ENCODE measurements at places on chromosomes 12 and 14. TPM values are rescaled to one million over a fixed set of nuclear protein-coding genes. Genes with fewer than 3 reads are reported as not detected.

- DNase-seq = no peak
- no peaks in the 10 kb centered on the region for H3K4me1 ChIP-seq
- H3K27me3 ChIP-seq = no peaks in the 10 kb centered on the region
Observed at GRCh38 chr12:16796168-16796567, 190.2 kb upstream of the LMO3 start.

The KRT72 gene
- total RNA-seq = not detected

The IRF2BPL gene
- 50.3 TPM for total RNA-seq

DNA sequence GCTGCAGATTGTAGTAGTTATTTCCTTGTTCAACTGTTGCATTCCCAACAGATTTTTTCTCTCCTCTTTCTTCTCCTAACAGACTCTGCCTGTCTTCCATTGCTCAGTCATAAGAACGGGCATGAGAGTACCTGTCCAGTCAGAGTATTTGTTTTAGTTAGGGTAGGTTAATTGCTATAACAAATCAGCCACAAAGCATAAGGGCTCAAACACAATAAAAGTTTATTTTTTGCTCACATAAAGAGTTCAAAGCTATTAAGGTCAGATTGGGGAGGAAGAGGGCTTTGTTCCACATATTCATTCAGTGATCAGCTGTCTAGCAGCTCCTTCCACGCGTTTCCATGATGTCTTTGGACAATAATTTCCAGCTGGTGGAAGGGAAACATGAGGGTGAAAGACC lies 92.8 kb upstream of the PLXNC1 start:
- H3K4me1 ChIP-seq = peaks cover 8% of the 10 kb centered on the region
- H3K36me3 ChIP-seq = no peaks in the 10 kb centered on the region
- H3K4me3 ChIP-seq = no peak overlapping the region
- DNase-seq = no peak
- H3K27me3 ChIP-seq = no peaks in the 10 kb centered on the region
- no peak overlapping the region for H3K27ac ChIP-seq

DNA sequence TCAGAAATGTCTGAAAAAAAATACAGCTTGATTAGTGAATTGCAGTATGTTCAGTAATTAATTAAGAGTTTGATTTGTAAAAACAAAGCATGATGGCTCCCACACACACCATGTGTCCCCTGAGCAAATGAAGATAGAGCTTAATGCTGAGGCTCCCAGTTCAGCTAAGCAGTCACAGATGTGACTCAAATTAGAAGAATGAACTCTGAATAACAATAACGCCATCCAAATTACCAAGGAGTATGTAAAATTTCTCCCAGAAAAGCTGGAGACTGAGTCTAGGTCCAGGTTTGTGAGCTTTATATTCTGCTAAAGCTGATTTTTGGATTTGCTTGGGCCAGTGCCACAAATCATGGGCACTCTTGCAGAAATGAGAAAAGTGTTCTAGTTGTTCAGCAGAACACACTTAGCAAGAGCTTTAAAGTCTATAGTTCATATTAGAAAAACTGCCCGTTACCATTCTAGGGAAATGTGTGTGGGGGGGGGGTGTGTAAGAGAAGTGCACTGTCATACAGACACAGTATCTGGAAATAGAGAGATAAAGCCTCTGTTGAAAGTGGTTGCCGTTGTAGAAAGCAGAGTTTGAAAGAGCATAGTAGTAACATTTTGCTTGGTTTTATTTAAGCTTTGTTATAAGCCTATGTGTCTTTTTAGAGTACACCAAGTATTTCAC lies 253.1 kb downstream of the BCAT1 start:
- no peak overlapping the region for H3K27ac ChIP-seq
- H3K4me1 ChIP-seq = no peaks in the 10 kb centered on the region
- no peaks in the 10 kb centered on the region for H3K36me3 ChIP-seq
- H3K4me3 ChIP-seq = no peak overlapping the region
- DNase-seq = no peak

GRCh38 chr12:98736352-98737321 lies 91.5 kb downstream of the APAF1 start:
- no peak overlapping the region for H3K27ac ChIP-seq
- H3K36me3 ChIP-seq = peaks cover 40% of the 10 kb centered on the region
- no peak for DNase-seq
- H3K4me1 ChIP-seq = no peaks in the 10 kb centered on the region
- no peak overlapping the region for H3K4me3 ChIP-seq

DNA sequence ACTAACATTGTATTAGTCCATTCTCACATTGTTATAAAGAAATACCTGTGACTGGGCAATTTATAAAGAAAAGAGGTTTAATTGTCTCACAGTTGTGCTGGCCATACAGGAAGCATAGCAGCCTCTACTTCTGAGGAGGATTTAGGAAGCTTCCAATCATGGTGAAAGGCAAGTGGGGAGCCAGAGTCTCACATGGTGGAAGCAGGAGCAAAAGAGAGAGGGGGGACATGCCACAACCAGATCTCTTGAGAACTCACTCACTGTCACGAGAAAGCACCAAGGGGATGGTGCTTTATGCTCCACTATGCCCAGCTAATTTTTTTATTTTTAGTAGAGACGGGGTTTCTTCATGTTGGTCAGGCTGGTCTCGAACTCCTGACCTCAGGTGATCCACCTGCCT lies 13.3 kb downstream of the OS9 start:
- no peaks in the 10 kb centered on the region for H3K4me1 ChIP-seq
- H3K4me3 ChIP-seq = no peak overlapping the region
- H3K27ac ChIP-seq = no peak overlapping the region
- no peaks in the 10 kb centered on the region for H3K27me3 ChIP-seq
- H3K36me3 ChIP-seq = no peaks in the 10 kb centered on the region

The TSPAN8 gene
- total RNA-seq = not detected

- H3K4me3 ChIP-seq = no peak overlapping the region
- H3K4me1 ChIP-seq = no peaks in the 10 kb centered on the region
- H3K27me3 ChIP-seq = no peaks in the 10 kb centered on the region
Observed at GRCh38 chr12:129610601-129611120, 293.2 kb downstream of the TMEM132D start.

- H3K27me3 ChIP-seq = no peaks in the 10 kb centered on the region
- no peak overlapping the region for H3K27ac ChIP-seq
- no peak overlapping the region for H3K4me3 ChIP-seq
- DNase-seq = no peak
- peaks cover 82% of the 10 kb centered on the region for H3K36me3 ChIP-seq
Observed at GRCh38 chr14:34620839-34621238, 9.1 kb downstream of the SNX6 start.

DNA sequence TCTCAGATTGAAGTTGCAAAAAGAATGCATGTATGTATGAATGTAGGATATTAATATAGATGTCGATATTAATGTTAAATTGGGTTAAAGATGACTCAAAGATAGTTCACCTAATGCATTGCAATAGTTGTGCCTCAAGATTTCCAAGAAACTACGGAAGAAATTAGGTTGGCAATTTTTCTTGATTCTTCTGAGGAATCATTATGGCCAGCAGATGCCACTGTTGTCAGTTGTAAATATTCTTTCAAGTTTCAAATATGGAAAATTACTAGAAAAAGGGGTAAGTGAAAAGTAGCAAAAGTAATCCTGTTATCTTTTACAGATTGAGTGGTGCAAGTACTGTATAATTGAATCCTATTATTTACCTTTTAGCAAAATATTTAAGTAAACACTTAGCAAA lies 202.1 kb downstream of the ADAMTS20 start:
- H3K27ac ChIP-seq = no peak overlapping the region
- H3K4me1 ChIP-seq = no peaks in the 10 kb centered on the region
- no peak overlapping the region for H3K4me3 ChIP-seq
- H3K27me3 ChIP-seq = no peaks in the 10 kb centered on the region

GRCh38 chr12:19574601-19575000 lies 135.3 kb downstream of the AEBP2 start:
- no peaks in the 10 kb centered on the region for H3K36me3 ChIP-seq
- no peak overlapping the region for H3K27ac ChIP-seq
- no peak overlapping the region for H3K4me3 ChIP-seq
- H3K4me1 ChIP-seq = peaks cover 13% of the 10 kb centered on the region
- no peak for DNase-seq

The SYNDIG1L gene
- 0.09 TPM for total RNA-seq

GRCh38 chr14:68630081-68630571 lies 162.7 kb downstream of the ZFP36L1 start:
- no peak for DNase-seq
- no peak overlapping the region for H3K27ac ChIP-seq
- no peak overlapping the region for H3K4me3 ChIP-seq
- no peaks in the 10 kb centered on the region for H3K36me3 ChIP-seq

GRCh38 chr14:90731487-90731886 lies 84.7 kb downstream of the TTC7B start:
- H3K27ac ChIP-seq = no peak overlapping the region
- no peaks in the 10 kb centered on the region for H3K27me3 ChIP-seq
- H3K4me1 ChIP-seq = no peaks in the 10 kb centered on the region

Measured in heart left ventricle (tissue), 16 donors.